Effector memory CD8-positive, alpha-beta T cell (primary cell): ENCODE measurements at places on chromosomes 4 and X.

DNA sequence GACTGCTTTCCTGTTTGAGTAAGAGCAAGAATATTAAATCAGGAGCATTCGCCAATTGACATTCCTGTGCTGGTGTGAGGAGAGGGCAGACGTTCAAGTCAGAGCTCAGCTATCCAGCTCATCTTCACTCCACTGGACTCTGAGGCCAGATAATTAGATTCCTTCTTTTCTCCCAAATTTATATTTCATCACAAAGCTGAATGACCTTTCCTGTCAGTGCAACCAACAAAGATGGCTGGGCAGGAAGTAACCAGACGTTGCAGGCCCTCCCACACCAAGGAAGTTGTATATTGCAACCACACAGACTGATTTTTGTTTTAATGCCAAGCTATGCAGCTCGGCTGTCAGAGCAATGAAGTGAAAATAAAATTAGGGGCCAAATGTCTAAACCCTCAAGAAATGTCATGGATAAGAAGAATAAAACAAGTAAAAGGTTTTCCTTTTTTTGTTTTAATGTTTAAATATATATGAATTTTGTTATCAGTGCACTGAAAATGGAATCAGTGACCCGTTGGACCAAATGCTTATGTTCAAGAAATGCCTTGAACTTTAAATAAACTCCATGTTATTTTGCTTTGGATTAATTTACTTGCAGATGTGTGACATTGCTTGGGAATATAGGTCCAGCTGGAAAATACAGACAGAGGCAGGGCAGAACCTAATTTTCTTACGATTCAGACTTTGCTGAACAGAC lies 578.9 kb upstream of the FAT1 start:
- DNase-seq, result no peak

DNA sequence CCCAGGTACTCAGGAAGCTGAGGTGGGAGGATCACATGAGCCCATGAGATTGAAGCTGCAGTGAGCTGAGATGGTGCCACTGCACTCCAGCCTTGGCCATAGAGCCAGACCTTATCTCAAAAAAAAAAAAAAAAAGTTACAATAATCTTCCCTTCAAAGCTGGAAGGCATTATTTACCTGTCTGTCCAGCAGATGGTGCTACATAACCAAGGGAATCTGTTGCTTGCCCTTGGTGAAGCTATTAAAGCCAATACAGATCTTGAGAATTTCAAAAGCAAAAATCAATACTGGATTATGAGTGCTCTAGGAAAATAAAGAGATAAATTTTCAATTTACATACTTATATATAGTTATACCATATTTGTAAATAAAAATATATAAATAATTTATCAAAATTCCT lies 25.9 kb downstream of the PKD2 start:
- peak; percentile 30 for DNase-seq

DNA sequence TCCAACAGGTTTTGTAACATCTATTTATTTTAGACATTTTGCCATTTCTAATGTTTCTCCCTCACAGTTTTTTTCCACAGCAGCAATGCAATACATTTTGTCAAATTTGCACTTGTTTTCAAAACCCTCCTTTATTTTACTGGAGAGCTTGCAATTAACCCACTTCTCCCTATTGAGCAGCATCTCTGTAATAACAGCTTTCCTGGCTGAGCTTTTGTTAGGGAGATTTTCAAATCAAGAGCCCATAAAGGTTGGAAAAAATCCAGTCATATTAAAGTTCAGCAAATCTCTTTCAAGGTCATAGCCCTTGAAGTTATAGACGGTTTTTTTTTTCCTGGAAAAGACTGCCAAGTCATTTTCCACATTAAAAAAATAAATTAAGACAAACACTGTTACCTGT lies 450.6 kb upstream of the TENM3 start:
- DNase-seq, result no peak

- DNase-seq, result no peak
Observed at GRCh38 chrX:68989865-68990606, 161.2 kb downstream of the EFNB1 start.

DNA sequence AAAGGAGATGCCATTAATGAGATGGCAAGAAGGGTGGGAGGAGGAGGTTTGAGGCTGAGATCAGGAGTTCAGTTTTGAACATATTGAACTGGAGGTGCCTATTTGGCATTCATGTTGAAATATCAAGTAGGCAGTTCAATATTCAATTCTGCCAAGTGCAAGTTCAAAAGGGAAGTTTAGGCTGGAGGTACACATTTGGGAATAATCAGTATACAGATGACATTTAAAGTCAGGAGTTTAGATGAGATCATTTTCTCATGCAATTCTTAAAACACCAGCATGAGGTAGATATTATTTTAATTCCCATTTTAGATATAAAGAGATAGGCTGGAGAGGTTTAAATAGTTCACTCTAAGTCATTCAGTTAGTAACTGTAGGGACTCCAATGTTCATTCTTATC lies 26.1 kb downstream of the COQ2 start:
- DNase-seq, result no peak

GRCh38 chrX:101668143-101668542 lies 8.5 kb upstream of the ARMCX2 start:
- DNase-seq, result no peak

- no peak for DNase-seq
Observed at GRCh38 chr4:6749340-6750171, 33.0 kb upstream of the KIAA0232 start.

DNA sequence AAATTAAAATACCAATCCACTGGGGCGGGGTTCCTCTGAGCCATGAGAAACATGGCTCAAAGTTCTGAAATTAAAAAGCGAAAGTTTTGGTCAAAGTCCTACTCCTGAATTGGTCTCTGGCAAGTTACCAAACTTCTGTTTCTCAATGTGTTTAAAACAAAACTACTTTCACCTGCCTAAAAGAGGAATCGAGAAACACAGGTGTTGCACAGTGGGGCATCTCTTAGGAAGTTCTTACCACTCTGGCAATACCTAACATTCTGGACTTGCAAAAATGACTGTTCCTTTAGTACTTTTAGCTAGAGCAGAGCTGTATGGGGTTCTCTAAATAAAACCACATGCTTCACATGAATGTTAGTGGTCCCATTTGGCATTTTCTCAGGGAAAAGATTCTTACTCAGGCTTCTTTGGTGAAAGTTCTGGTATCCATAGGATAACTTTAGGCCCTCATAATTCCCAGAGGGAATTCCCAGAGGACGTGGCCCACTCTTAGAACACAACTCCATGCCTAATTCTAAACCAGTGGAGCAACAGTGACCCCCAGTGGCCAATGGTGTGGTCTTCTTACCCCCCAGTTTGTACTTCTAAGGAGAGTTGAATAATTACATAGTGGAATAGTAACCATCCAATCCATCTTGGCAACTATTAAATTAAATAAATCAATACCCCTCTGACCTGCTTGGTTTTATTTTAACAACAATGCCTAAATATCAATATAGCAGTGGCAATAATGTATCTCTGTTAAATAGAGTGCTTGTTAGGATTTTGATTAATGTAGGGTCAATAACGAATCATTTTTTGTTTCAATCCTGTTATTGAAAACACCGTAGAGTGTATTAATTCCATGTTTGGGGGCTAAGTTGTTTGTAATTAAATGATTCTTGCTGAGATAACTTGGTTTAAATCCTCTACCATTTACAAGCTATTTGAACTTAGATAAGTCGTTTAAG lies 21.9 kb downstream of the BMP3 start:
- peak; percentile 35 for DNase-seq

DNA sequence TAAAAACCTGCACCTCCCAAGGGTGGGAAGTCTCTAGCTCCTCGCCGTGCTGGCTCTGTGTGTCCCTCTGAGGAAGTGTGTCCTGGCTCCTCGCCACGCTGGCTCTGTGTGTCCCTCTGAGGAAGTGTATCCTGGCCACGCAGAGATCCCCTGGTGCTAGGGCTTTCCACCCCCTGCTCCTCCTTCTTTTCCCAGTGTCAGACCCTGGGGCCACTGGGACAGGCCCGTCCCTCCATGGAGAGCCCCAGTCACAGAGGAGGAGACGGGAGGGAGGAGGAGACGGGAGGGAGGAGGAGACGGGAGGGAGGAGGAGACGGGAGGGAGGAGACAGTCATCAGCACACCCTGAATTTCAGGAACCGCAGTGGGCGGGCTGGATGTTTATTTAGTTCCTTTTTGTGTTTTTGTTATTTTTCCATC lies 53.8 kb upstream of the HGFAC start:
- no peak for DNase-seq

DNA sequence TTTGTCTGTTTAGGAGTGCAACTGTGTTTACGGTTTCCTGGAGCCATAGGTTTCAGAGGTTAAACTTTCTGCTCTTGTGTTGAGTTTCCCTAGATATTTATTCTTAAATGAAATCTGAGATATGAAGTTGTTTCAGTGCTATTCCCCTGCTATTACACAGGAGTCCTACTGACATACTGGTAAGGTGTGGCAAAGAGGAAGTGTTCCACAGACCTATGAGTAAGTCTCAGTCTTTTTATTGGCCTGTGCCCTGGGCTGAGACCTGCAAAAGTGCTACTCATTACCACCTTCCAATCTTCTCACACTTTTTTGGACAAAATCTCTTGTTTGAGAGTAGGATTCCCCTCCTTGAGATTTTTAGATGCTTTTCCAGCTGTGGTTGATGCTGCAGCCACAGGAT lies 35.6 kb upstream of the MAGEA8 start:
- no peak for DNase-seq

- DNase-seq, result no peak
Observed at GRCh38 chr4:81389720-81390119, 82.0 kb downstream of the RASGEF1B start.

GRCh38 chr4:152917543-152918395 lies 18.4 kb upstream of the FHDC1 start:
- DNase-seq, result no peak

DNA sequence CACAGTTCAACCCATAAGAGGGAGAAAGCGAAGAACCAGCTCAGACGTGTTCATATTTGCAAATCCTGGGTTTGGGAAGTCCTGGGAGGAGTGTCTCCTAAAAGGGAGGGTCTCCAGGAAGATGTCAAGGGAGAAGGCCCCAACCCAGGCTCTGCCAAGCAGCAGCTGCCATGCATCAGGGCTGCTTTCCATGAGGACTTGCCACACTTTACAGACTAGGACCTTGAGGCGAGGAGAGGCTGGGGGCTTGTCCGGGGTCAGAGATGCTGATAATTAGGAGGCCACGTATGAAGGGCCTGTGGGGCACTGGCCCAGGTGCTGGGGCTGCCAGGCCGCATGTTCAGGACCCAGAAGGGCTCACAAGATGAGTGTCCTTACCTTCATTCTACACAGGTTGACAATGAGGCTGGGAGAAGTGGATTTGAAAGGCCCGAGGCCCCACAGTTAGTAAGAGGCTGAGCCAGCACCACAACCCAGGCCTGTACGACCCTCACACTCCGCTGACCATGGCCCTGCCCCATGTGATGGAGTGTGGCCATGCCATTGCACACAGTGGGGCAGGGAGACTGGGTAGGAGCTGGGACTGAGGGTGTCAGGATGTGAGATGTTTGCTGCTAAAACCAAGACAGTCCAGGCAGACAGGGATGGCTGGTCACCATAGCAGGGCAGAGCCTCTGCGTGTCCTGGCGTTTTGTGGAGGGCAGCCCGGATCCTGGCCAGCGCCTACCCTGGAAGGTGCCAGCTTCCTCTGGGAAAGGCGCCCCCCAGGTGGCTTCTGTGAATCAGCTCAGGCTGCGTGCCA lies 94.8 kb downstream of the PSAPL1 start:
- DNase-seq, result no peak

DNA sequence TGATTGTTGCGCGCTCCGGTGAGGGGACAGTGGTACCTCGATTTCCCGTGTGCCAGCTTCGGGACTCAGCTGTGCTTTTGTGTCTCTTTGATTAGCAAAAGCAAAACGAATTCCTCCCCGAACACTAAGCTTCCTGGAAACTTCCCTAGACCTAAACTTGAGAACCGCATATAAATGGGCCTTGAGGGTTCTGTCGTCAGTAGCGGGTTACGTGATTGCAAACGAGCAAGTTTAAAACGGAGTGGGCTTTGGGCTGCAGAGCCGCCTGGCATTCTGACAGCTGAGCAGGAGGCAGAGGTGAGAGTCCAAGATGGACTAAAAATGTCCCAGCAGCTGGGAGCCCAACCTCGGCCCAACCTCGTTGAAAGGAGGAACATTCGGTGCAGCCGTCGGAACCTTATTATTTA lies 1.2 kb upstream of the TAPT1 start:
- DNase-seq, result no peak

- no peak for DNase-seq
Observed at GRCh38 chr4:149841686-149842085, 26.0 kb upstream of the IQCM start.

GRCh38 chr4:155629956-155630355 lies 36.7 kb upstream of the GUCY1A1 start:
- no peak for DNase-seq
